Caudate nucleus (tissue), 63 donors: ENCODE measurements at places on chromosomes 3 and 15.

DNA sequence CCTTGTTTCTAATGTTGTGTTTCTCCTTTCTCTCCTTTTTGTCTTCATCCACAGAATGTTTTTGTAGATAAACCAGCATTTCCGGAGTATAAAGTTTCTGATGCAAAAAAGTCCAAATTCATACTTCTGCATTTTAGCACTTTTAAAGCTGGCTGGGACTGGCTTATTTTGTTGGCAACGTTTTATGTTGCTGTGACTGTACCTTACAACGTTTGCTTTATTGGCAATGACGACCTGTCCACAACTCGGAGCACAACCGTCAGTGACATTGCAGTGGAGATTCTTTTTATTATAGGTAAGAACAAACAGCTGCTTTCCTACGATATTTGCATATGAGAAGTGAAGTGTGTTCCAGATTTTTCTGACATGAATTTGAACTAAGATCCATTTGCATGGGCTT lies 199.4 kb downstream of the KCNH8 start:
- no peak for DNase-seq

DNA sequence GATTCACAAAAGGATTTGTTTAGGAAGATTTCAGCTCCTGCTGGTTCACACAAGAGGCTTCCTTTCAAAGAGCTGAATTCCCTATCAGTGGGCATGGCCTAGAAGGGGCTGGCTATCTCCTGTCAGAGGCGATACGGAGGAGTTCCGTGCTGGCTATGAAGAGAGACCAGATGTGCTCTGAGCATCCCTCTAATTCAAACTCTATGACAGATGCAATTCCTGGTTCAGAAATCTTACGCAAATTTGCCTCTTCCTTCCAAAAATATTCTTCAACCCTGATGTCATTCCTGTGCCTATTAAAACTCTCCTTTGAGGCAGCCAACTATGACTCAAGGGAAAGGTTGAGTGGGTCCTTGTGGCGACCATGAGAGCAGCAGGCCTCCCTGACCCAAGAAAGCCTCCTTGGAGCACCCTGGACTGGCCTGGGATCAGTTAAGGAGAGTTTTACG lies 139.3 kb upstream of the HES1 start:
- no peak for DNase-seq

DNA sequence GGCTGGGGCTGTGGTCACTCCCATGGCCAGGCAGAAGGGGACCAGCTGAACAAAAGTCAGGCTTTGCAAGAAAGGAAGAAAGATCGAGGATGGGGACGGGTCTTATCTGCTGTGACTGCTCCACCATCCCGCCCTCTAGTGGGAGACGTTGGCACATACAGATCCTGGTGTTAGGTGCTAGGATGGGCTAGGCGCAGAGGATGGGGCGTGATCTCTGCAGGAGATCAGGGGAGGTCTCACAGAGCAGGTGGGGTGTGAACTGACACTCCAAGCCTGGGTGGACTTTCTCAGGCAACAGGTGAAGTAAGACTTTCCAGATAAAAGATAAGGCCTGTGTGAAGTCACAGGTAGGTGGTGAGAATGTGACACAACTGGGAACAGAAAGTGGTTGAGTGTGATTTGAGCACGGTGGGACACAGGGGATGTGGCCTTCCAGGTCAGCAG lies 141.9 kb upstream of the SMAD3 start:
- DNase-seq, result no peak

- DNase-seq, result peak; percentile 21
Observed at GRCh38 chr3:147945968-147946519, 536.9 kb downstream of the ZIC1 start.

DNA sequence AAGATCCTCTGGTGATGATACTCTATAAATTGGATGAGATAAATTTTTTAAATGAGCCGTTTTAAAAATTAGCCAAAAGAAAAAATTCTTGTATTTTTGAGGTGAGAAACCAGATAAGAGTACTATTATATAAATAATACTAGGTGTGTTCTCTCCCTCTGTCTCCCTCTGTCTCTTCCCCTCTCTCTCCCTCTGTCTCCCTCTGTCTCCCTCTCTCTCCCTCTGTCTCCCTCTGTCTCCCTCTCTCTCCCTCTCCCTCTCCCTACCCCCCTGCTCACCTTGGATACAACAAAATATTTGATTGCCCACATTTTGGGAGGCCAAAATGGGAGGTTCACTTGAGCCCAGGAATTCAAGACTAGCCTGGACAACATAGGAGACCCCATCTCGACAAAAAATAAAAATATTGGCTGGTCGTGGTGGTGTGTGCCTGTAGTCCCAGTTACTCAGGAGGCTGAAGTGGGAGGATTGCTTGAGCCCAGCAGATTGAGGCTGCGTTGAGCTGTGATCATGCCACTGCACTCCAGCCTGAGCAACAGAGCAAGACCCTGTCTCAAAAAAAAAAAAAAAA lies 168.5 kb downstream of the TCF12 start:
- no peak for DNase-seq

- no peak for DNase-seq
Observed at GRCh38 chr3:33152363-33153360, 38.8 kb downstream of the CRTAP start.

- no peak for DNase-seq
Observed at GRCh38 chr15:82058026-82058425, 12.2 kb upstream of the MEX3B start.

- DNase-seq, result no peak
Observed at GRCh38 chr15:57245130-57245529, 131.2 kb upstream of the CGNL1 start.

DNA sequence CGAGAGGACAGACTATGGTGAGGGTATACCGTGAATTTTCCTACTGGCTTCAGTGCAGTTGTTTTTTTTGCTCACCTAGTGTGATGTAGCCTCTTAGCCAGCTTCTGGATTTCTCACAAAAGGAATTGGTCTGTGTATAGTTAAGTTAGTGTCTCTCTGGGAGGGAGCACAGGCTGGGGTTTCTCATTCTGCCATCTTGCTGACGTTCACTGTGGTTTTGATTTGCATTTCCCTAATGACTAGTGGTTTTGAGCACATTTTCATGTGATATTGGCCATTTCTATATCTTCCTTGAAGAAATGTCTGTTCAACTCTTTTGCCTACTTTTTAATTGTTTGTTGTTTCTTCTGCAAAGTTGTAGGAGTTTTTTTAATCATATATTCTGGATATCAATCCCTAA lies 2.2 kb upstream of the CD86 start:
- no peak for DNase-seq

- no peak for DNase-seq
Observed at GRCh38 chr3:180275176-180275575, 238.4 kb upstream of the PEX5L start.

GRCh38 chr3:53526704-53527055 lies 32.3 kb downstream of the CACNA1D start:
- no peak for DNase-seq

DNA sequence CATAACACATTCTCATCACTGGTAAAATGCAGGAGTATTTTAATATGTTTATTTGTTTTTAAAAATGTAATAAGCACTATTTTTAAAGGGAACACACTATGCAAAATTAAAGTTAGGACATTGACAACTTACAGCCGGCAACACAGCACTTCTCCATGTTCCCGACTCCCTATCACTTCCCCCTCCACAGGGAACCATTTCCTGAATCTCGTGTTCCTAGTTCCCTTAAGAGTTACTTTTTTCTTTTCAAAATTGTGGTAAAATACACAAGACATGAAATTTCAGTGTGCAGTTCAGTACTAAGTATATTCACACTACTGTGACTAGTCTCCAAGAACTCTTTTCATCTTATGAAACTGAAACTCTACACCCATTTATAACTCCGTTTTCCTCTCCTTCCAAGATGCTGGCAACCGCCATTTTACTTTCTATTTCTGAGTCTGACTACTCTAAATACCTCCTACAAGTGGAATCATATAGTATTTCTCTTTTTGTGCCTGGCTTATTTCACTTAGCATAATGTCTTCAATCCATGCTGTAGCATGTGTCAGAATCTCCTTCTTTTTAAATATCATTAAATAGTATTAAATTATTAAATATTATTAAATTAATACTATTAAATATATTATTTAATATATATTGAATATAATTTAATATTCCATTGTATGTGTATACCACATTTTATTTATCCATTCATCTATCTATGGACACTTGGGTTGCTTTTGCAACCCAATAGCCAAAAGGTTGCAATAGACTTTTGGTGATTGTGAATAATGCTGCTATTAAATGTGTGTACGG lies 25.9 kb upstream of the UBE2Q2 start:
- DNase-seq, result no peak

GRCh38 chr15:89139613-89140499 lies 51.6 kb downstream of the ABHD2 start:
- DNase-seq, result no peak

DNA sequence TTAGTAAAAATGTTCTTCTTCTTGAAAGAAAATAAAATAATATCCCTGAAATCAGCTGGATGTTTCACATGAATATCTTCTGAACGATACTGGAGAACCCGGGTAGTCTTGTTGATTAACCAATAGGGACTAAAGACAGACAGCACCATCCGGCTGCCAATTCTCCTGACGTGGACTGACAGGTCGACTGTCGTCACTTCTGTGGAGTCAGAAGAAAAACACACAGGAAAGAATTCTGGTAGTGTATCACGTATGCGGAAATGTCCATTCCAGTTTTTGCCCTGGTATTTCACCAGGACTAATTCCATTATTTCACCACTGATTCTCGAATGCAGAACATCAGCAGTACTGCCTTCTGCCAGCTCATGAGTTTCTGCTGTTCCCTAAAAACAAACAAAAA lies 144.6 kb downstream of the VPS13C start:
- DNase-seq, result no peak

DNA sequence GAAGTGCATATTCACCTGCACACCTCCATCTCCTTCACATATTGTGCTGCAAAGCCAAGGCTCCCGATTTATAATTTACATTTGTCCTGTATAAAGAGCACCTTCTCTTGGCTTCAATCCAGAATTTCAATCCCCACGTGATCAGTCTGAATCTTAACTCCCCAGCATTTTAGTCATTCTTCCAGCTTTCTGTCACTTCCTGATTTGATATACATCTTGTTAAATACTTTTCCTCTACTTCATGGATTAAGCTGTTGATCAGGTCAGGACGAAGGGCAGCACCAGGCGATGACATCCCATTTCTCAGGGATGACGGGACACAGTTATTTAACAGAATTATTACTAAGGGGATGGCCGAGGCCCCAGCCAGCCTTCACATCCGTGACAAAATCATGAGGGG lies 212.5 kb downstream of the EPHB1 start:
- DNase-seq, result no peak

GRCh38 chr15:27064080-27064479 lies 93.1 kb downstream of the GABRG3 start:
- no peak for DNase-seq

DNA sequence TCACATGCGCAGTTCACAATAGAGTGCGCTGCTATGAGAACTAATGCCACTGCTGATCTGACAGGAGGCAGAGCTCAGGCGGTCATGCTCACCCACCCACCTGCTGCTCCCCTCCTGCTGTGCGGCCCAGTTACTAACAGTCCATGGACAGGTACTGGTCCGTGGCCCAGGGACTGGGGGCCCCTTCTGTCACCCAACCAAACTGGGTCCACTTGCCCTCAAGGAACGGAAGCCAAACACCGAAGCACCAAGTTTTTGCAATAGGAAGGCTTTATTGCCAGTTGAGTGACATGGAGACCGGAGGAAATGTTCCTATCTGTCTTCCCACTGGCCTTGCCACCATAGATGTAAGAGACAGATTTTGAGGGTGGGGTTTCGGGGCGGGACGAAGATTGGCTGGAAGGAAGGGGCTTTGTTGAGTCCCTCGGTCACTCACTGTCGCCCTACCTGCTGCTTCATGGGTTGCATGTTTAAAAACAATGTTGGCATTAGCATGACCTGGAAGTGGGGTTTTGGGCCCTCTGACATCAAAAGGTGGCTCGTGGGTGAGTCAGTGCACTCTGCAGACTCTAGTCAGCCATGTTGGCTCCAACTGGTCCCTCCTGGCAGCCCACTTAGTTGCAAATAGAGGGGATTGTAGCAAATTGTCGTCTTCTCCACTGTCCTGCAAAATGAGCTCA lies 141.0 kb downstream of the TJP1 start:
- DNase-seq, result no peak

GRCh38 chr3:129259612-129260477 lies 10.4 kb downstream of the COPG1 start:
- DNase-seq, result no peak

DNA sequence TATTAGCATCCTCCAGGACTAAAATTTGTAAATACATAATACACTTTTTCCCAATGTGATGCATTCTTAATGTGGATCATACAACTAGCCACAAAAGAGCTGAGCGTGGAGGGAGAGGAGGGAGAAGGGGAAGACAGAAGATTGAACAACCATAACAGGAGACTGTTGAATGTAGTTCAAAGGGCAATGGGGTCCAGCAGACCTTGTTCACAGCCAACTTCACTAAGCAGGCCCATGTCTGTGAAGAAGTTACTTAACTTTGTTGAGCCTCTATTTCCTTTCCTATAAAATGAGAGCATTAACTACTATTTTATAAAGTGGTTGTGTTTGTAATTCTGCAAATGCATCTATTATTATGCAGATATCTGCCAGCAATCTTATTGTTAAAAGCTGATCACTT lies 13.3 kb downstream of the NCEH1 start:
- no peak for DNase-seq

- no peak for DNase-seq
Observed at GRCh38 chr3:23405081-23405480, 202.0 kb downstream of the UBE2E2 start.

DNA sequence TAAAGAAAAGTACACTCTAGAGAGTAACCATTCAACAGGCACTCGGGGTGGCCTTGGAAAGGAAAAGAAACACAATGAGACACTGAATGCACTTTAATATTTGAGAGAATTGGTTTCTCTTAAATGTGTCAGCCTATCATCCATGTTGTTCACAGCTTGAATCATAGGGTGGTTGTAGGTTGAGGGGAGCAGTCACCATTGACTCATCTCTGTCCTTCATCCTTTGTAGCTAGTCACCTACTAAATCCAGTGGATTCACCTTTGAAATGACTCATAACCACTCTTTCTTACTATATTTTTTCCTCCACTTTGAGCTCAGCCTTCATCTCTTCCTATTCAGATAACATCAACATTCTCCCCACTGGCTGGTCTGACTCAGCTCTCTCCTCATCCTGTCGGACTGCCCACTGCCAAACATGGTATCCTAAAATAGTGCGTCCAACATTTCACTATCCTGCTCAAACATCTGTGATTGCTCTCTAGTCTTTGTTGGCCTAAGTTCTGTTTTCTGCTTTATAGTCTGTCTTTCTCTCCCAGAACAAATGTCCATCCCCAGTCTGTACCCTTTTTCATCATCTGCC lies 182.7 kb upstream of the GADL1 start:
- DNase-seq, result no peak

- DNase-seq, result no peak
Observed at GRCh38 chr3:160981217-160981938, 123.8 kb downstream of the B3GALNT1 start.

- no peak for DNase-seq
Observed at GRCh38 chr3:22175947-22176346, 424.9 kb upstream of the ZNF385D start.

- DNase-seq, result no peak
Observed at GRCh38 chr3:9955611-9956352, 3.6 kb upstream of the PRRT3 start.

- DNase-seq, result no peak
Observed at GRCh38 chr15:65044724-65045481, at the start of gene SLC51B. SLC51B (plus strand) TSS chr15:65045387; CDS start chr15:65050005, 4,618 bp downstream.

GRCh38 chr15:36844534-36844998 lies 255.8 kb downstream of the MEIS2 start:
- DNase-seq, result no peak
